SK-N-SH (cell line): ENCODE measurements at places on chromosomes 1 and 21.

DNA sequence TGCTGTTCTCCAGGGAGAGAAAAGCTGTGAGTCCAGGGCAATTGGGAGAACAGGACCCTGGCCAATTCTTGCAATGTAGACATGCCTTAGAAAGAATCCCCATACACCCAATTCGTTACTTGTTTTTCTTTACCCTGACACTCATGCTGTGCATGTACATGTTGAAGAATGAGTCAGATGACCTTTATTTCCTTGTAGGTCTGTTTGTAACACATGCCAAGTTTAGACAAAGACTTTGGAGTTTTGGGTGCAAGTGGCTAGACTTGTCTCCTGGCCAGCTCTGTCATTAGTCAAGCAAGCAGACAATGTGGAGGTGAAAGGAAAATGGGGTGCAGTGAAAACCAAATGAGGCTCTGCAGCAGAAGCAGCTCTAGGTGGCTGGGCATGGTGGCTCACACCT is 38.1 kb downstream of the GNPAT start:
- DNase-seq, result no peak

GRCh38 chr1:58158016-58158415 is 388.5 kb downstream of the OMA1 start:
- DNase-seq, result no peak

GRCh38 chr1:180851995-180852887 is 60.5 kb upstream of the KIAA1614 start:
- no peak for DNase-seq

GRCh38 chr21:46165098-46165497 is 9.7 kb upstream of the FTCD start:
- no peak for DNase-seq

DNA sequence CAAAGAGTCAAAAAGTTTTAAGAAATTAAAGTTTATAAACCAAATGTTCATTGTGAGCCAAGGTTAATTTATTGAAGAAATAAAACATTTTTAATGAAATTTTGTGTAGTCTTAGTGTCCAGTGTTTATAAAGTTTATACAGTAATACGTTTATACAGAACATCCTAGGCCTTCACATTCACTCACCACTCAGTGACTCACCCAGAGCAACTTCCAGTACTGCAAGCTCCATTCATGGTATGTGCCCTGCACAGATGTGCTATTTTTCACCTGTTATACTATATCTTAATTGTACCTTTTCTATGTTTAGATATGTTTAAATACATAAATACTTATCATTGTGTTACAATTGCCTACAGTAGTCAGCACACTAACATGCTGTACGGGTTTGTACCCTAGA is 33.6 kb downstream of the TYW3 start:
- no peak for DNase-seq

DNA sequence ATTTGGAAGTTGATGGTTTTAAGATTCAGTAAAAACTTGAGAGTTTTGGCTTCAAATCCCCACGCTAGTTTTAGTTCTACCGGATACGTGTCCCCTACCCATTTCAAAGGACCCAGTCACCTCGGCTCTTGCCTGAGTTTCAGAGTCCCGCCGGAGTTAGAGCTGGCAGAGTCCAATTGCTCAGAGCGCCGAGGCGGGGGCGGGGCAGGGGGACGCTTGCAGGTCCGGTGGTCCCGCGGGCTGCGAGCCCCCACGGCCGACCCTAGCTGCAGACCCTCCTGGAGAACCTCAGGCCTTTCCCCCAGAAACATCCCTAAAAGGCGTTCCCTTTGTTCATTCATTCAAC is 765 bp upstream of the VPS45 start:
- no peak for DNase-seq
